ENCODE measurements at places on chromosomes 6 and 20.
A peak's percentile ranks its signal among the peaks of the same experiment; 100 is the strongest.

DNA sequence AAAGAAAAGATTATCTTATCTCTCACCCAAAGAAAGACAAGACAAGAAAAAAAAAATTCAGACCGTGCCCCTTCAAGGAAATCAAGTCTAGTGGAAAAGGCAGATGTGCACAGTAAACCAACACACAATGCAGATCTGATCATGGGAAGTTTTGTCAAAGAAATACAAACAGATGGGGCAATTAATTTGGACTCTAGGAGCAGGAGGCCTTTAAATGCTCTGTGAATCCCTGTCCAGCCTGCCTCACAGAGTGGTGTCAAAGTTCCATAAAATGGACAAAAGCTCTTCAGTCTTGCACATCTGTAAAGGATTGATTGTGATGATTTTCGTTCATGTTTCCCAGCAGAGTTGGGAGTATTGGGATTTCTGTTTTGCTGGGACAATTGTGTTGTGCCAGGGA is 53.1 kb upstream of the TGM3 start:
- no peak for DNase-seq

DNA sequence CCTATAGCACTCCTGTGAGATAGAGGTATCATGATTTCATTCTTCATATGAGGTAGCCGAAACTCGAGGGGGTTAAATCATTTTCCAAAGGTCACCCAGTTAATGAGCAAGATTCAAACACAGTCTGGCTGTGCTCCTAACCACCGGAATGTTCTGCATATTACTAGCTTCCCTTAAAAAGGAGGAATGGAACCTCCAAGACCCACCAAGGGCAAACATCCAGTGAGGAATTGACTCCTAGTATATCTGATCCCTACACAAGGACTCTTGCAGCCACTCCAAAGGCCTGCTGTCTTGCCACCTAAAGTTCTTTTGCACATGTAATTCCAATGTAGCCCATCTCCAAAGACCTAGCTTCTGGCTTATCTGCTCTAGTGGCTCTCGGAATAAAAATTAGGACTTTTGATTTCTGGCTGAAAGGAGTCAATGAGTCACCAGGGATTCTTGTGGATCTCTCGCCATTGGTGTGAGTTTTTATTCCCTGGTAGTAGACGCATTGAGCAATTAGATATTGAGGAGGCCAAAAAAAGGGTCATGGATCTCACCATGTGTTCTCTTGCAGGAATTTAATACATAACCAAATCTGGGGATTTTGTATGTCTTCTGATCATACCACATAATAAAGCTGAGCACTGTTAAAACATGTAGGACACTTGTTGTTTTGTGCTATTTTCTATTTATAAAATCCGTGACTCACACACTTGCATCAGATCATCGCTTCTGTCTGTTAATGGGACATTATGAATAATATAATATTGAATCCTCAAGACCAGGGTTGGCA is 9.1 kb downstream of the BCAS1 start:
- DNase-seq = peak; percentile 59

- no peak for DNase-seq
Measured at GRCh38 chr6:150632785-150633485, 33.2 kb downstream of the PLEKHG1 start.

DNA sequence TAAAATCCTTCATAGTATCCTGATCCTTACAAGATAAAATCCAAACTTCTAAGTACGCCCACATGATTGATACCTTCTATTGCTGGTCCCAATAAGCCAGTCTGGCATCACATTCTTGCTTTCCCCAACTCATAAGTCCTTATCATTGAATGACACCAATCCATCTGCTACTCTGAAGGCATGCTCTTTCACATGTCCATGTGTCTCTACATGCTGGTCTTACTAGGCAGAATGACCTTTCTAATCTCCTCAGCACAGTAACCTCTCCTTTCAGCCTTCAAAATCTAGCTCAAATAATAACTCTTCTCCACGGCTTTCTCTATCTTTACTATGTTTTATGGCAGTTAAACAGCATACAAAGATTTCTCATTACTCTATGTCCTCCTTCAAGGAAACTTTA is 71.1 kb downstream of the ASCC3 start:
- DNase-seq = no peak

DNA sequence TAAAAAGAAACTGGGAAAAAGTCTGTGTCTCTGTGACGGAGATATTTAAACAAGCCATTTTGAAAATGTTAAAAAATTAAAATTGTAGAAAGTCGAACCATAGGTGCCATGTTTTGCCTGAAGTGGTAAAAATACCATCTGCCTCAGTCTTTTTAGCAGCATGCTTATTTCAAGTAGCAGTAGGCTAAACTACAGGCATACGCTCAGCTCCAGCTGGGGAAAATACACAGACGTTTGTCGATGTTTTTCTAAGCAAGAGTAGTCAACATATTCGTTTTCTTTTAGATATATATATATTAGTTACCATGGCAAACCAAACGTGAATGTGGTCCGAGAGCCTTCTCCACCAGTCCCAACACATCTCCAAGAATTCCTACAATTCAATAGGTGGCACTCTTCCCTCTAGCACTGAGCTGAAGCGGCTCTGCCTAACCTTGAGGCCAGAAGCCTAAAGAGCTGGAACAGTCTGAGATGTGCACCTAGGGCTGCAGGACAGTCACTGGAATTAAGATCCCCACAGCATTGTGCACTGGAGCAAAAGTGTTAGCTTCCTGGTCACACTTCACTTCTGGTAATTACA is 70.2 kb upstream of the BEND3 start:
- peak; percentile 9 for DNase-seq

All from fibroblast of upper back skin (primary cell).